Activated CD4-positive, alpha-beta T cell treated with anti-CD3 and anti-CD28 coated beads, Interleukin-2, Interleukin-4, amounts not matched to agents 100 ng/mL and 50 ng/mL, durations not matched to agents 16 hours and 8 hours (primary cell): ENCODE measurements at places on chromosomes 4 and X.

DNA sequence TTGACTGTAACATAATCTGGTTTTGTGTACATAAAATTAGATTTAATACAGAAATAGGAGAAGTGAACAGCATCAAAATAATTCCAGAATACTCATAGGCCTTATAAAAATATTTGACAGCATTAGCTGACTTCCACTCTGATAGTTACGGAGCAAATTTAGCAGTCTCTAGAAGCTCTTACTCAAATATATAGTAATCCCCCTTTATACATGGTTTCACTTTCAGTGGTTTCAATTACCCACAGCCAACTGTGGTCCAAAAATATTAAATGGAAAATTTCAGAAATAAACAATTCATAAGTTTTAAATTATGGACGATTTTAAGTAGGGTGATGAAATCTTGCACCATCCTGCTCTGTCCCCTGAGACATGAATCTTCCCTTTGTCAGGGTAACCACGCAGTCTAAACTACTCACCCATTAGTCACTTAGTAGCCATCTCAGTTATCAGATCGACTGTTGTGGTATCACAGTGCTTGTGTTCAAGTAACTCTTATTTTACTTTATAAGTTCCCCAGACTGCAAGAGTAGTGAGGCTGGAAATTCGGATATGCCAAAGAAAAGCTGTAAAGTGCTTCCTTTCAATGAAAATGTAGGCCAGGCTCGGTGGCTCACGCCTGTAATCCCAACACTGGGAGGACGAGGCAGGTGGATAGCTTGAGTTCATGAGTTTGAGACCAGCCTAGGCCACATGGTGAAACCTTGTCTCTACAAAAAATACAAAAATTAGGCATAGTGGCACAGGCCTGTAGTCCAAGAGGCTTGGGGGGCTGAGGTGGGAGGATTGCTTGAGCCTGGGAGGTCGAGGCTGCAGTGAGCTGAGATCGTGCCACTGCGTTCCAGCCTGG is 17.2 kb upstream of the RTL9 start:
- DNase-seq, result peak; percentile 11

DNA sequence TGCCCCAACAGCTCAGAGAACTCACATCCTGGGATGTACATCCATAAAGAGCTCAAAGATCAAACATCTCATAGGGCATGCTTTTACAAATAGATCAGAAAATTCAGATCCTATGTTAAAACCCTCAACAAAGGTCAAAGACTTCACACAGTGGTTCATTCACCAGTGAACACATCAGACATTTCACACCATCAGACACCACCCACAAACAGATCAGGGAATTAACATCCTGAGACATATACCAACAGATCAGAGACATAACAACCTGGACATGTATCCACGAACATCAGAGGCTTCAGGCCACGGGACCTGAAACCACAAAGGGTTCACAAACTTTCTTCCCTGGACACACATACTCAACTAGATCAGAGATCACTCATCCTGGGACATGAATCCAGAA is 23.4 kb downstream of the SUV39H1 start:
- DNase-seq, result no peak

DNA sequence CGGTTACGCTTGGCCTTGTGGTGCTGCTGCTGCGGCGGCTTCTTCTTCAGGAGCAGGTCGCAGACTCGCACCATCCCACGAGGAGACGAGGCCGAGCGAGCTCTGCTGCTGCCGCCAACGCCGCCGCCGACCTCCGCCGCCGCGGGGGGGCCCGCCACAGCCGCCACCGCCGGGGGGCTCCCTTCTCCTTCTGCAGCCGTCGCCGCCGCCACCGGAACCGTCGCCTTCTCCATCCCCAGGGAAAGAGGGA is 237 bp downstream of the ANKRD17 start:
- DNase-seq, result no peak

GRCh38 chrX:151416579-151416978 is 19.6 kb downstream of the VMA21 start:
- no peak for DNase-seq

DNA sequence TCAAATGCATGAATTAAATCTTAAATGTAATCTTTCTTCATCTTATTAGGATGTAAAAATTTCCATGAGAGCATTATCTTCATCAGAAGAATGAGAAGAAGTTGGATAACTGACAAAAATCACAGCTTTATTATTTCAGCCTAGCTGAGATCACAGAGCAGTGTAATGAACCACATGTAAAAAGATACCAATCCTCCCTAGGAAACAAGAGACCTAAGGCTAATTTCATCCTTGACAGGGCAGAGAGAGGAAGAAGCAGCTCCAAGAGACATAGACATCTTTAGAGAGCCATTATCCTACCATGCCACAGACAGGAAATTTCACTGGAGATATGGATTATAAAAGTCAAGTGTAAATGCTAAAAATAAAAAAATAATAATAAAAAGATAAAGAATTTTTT is 40.9 kb upstream of the IL15 start:
- DNase-seq, result no peak

- DNase-seq, result no peak
Measured at GRCh38 chrX:112630187-112630586, 49.6 kb downstream of the LHFPL1 start.

DNA sequence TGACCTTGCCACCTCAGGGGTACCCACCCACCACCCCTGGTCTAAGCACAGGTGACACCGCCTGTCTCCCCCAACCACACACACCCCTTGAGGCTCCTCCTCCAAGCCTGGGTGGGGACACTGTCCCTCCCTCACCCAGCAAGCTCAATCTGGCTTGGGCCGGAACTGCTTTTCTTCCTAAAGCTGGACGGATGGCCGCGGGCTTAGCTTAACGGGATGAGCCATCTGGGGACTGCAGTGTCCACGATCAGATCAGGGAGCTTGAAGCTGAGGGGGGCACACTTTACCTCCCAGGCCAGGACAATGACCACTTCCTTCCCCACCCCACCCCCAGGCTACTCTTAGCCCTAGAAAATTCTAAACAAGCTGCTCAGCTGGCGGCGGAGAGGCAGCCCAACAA is 1.0 kb upstream of the SLC6A8 start:
- no peak for DNase-seq

GRCh38 chr4:62490635-62491034 is 1290.5 kb downstream of the ADGRL3 start:
- DNase-seq, result no peak

- no peak for DNase-seq
Measured at GRCh38 chr4:109355835-109356234, 53.4 kb upstream of the COL25A1 start.

GRCh38 chrX:16137416-16138107 is 14.2 kb downstream of the GRPR start:
- no peak for DNase-seq

DNA sequence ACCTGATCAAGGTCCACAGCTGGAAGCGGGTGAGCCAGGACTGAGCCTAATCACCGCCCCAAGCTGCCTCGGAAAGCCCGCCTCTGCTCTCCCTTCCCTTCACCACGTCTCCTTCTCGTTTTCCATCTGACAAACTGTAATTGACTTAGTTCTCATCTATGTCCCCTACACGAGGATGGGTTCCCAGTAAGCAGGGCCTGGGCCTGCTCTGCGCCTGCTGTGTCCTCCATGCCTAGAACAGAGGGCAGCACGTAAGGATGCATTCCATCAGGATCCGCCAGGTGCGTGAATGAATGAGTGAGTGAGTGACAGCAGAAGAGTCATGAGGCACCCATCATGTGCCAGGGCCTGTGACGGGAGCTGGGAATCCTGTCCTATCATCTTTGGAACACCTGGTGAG is 86.7 kb downstream of the JAKMIP1 start:
- no peak for DNase-seq

GRCh38 chr4:77089866-77090265 is 14.1 kb upstream of the CCNI start:
- DNase-seq, result no peak

- DNase-seq, result no peak
Measured at GRCh38 chrX:133911825-133912495, 73.4 kb downstream of the GPC3 start.

DNA sequence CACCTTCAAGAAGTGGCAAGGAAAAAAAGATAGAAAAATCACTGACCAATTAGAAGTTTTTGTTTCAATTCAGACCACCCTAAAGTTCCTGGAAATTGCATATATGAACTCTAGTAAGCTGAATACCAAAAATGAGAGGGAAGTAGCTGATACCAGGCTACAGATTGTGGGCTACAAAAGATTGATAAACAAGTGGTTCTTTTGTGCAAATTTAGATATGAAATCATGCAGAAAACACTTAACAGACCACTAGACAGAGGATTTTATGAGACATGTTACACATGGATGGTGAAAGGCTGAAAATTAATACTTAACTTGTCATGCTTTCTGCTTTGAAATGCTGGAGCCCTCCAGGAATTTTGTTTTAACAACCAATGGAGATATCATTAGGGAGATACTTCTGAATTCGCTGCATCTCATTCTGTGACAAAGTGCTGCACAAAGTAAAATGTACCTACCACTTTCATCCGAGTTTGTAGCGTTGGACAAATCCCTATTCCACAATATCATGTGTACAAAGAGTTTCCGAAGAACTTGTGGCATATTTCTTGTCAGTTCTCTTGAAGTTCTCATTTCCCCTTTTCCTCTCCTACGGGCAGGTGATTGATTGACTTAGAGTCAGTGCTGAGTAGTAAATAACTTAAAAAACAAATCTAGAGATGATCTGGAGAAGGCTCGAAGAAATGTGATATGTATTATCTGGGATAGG is 235.0 kb downstream of the PALLD start:
- DNase-seq, result no peak

DNA sequence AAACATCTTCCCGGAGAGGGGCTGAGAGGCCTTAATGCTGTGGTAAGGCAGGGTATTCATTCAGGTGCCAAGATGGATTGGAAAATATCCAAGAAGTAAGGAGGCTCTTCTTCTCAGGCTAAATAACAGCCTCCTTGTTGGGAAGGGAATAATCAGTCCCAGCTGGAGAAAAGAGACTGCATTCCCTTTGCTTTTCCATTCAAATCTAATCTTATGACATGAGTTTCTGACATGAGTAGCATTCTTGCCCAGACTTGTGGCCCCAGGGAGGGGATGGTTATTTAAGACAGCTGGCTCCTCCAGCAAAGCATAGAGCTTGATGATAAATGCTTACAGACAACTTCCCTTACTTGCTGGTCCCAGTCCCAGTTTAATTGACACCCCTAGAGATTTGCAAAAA is 98.3 kb downstream of the DCLK2 start:
- no peak for DNase-seq

DNA sequence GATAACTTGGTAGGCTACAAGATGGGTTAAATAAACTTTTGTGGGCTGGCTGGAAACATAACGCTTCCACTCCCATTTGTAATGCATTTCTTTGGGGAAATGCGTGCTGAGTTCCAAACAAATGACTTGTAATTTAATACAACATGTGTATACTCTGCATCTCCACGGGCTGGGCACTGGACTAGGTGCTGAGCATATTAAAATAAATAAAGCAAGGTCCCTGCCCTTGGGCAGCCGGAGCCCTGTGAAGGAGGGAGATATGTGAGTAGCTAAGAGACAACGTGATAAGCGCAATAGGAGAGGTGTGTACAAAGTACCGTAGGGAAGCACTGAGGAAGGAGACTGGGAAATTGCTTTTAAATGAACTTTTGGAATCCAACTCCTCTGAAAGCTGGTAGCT is 147.2 kb upstream of the RBPJ start:
- DNase-seq, result no peak

GRCh38 chr4:152936446-152937335 is 568 bp downstream of the FHDC1 start:
- no peak for DNase-seq

DNA sequence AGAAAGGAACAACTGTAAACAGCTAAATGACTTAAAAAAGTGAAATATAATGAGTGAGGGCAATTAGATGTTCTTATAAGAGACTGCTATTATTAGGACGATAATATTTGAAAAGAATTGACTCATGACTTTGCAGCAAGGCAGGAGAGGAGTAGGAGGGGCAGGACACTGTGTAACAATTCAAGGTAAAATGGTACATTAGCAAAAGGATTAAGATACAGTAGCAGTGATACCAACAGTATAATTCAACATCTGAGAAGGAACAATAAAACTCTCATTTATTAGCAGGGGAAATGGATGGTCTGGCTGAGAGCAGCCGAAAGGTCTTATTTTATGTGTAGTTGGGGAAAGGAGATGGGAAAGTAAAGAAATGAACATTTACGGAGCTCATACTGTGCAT is 315.5 kb upstream of the BOD1L1 start:
- DNase-seq, result no peak

DNA sequence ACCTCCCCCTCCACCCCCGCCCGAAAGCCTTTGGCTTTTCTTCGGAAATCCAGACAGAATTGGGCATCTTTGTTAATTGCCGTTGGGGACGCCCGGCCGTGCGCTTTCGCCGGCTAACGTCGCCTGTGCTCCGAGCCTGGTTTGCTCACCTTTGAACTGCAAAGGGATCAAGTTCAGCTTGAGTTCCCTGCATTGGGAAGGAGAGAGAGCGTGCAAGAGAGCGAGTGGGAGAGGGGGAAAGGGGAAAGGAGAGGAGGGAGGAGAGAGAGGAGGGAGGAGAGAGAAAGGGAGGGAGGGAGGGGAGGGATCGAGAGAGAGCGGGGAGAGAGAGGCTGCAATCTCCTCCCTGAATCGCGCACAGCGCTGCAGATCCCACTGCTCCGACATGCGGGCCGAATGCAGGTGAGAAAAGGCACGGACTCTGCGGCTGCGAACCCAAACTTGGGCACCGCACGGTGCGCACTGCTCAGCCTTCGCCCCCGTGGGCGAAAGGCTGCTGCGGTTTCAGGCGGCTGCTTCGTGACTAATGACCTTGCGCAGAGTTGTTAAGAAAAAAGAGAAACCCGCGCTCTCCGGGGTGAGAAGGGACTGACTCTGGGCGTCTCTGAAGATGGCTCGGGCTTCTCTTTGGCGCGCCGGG is at the start of gene PCDH7:
Gene PCDH7 (plus strand): TSS at position 349 of the 640 bp plus-strand sequence. CDS start 1,054 bp downstream, outside the sequence.
- no peak for DNase-seq
